ENCODE measurements at places on chromosomes 5 and 9.

GRCh38 chr9:35085078-35085477 is 5.3 kb upstream of the FANCG start:
- DNase-seq, result no peak

DNA sequence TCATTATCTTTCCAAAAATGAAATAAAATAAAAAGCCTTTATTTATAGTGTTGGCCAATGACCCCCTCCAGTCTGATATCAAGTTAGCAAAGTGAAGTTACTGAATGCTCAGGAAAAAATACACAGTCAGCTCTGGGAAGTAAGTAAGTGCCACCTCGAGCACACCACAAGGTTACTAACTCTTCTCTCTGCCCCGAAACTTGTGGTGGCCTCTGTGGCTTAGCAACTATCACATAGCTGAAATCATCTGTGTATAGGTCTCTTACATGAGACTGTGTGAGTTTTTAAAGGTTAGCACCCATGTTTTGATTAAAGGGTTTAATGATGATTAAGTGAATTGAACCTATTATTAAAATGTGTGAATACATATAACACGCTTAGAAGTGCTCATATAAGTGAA is 161.4 kb upstream of the KLF4 start:
- DNase-seq, result no peak

GRCh38 chr9:136613824-136614371 is 48.8 kb upstream of the EGFL7 start:
- DNase-seq, result no peak

DNA sequence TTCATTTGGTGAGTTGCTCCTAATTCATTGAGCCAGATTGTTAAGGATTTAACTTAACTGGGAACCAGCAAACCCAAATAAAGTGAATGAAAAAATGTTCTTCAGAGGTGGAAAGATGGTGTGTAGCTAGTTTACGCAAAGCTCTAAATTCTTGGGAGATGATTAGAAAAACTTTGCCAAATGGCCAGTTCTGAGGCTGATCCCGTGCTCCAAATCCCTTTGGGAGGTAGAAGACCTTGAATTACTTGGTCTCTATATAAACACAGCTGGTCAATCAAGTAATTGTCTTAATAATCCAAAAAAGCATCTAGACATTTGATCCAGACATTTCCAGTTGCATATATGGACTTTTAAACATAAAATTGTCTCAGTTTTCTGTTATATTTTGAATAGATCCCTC is 11.4 kb downstream of the ACTL7B start:
- no peak for DNase-seq

GRCh38 chr9:114109124-114109523 is 10.0 kb upstream of the KIF12 start:
- no peak for DNase-seq

- no peak for DNase-seq
Measured at GRCh38 chr9:93244101-93244500, 60.2 kb downstream of the WNK2 start.

DNA sequence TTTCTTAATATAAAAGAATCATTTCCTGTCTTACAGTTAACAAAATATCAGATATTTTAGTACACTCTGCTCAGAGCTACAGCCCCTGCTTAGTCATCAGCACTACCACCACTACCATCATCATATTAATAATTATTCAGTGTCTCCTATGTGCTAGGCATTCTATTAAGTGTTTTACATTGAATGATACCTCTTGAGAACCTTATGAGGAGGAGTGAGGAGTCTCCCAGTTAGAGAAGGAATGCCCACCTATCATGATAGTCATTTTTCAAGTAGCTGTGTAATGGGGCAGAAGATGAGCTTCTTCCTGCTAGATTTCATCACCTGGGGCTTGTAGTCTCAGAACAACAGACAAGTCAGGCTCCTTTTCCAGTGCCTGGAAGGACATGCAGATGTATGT is 238.0 kb downstream of the TRIM32 start:
- DNase-seq, result no peak

GRCh38 chr9:81653240-81653639 is 36.1 kb downstream of the TLE1 start:
- no peak for DNase-seq

DNA sequence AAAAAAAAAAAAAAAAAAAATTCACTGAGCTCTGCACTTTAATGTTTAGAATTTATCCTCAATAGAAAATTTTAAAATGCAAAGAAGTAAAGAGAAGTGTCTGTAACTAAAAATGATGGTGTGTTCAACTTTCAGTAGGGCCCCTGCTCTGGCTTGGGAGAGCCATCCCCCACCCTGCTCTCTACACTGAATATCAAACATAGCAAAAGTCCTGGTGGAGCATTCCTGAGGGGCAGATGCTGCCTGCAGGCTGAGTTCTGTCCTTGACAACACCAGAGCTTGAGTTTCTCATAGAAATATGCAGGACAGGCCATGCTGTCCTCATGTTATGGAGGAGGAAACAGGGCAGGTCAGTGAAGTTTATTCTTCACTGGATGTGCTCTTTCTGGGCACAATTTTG is 7.1 kb upstream of the SEMA4D start:
- no peak for DNase-seq
